SK-N-DZ (cell line): ENCODE measurements at places on chromosomes 5 and 9.

DNA sequence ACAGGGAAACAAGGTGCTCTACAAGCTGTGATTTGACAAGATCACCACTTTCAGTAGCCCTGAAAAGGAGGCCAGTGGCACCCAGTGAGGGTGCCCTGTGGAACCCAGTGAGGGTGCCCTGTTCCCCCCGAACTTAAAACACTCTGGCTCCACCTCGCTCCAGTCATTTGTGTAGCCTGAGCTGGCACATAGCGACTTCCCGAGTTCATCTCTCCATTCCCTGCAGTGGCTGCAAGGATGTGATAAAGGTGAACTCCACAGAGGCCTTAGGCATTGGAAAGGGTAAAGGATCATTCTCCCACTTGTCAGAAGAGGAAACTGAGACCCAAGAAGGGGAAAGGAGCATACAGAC, 21.9 kb upstream of the ANXA6 start:
- DNase-seq, result no peak

- peak; percentile 99 for DNase-seq
Observed at GRCh38 chr5:147782110-147783028, at the start of gene JAKMIP2. Gene JAKMIP2 (minus strand): TSS chr5:147782728. CDS start chr5:147671806, 110,922 bp downstream.

DNA sequence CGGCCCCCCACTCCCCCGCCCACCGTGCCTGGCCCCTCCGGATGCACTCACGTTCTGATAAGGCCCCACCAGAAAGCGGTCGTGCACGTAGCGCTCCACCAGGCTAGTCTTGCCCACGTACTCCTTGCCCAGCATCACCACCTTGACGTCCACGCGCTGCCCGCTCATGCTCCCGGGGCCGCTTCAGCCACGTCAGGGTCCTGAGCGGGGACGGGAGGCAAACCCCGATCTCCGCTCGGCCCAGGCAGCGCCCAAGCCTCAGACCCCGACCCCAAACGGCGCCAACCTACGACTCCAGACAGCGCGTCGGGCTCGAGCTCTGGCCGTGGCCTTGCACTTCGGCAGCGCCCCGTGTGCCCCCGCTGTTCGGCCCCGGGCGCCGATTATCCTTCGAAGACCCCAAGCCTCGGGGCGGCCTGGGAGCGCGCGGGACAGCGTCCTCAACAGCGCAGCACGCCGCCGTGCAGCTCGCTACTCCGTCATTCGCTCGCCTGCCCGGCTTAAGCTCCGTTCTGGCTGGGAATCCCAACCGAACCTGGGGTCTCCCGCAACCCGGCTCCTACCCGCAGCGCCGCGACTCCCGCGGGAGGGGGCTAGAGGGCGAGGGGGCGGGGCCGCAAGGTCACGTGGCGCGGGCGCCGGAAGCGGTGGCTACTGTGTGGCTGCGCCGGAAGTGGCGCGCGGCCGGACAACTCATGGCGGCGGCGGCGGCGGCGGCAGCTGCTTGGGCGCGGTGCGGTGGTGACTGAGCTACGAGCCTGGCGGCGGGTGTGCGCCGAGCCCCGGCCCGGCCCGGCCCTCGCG, at the start of the genes PRELID1 and RAB24:
PRELID1 (plus strand) TSS at position 679 of the 804 bp plus-strand sequence. CDS start 187 bp downstream, outside the sequence.
RAB24 (minus strand) TSS at position 599 of the 804 bp plus-strand sequence; CDS start at position 168, 431 bp downstream.
- peak; percentile 82 for DNase-seq

DNA sequence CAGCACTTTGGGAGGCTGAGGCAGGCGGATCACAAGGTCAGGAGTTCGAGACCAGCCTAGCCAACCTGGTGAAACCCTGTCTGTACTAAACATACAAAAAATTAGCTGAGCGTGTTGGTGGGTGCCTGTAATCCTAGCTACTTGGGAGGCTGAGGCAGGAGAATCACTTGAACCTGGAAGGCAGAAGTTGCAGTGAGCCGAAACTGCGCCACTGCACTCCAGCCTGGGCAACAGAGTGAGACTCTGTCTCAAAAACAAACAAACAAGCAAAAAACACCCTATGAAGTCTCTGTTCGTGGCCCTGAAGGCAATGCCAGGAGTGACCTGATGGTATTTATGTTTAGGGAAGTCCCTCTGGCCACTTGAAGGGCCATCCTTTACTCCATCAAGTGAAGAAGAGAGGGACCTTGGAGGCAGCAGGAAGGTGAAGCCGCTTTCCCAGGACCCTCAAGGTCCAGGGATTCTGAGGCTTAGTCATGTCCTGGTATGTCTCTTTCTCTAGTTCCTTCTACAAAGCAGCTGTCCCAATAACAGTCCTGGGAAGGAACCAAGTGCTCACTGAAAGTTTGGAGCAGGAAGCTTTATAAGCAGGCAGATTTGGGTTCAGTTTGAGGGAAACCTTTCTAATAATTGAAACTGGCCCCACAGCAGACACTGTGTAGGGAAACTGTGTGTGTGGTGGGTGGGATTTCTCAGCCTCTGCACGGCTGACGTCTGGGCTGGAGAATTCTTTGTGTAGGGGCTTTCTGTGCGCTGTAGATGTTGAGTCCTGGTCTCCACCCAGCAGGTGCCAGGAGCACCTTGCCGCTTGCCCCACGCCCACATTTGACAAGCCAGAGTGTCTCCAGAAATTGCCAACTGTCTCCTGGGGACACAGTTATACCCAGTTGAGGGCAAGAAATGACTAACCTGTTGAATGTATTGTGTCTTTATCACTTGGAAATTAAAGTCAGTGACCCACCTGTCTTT, 12.5 kb downstream of the PHF2 start:
- DNase-seq, result no peak

- no peak for DNase-seq
Observed at GRCh38 chr5:133846478-133847226, 121.8 kb downstream of the C5orf15 start.

- no peak for DNase-seq
Observed at GRCh38 chr5:153959134-153959957, 79.4 kb downstream of the FAM114A2 start.

DNA sequence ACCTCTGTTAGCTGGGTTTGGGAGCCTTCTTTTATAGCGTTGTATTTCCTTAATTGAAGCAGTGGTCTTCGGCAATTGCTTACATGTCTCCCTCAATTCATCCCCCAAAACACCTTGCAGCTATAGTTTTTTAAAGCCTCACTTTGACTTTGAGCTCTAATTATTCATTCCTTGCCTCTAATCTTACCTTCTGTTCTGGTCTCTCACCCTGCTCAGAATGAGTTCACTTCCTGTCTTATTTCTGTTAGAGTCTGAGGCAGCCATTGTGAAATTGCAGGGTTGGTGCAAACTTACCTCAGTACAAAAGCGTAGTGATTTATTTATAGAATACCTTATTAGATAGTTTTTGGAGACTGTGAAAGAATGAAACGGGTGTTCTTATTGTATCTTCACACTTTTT, 35.0 kb downstream of the AOPEP start:
- no peak for DNase-seq

GRCh38 chr5:33409435-33410170, 31.2 kb upstream of the TARS1 start:
- peak; percentile 88 for DNase-seq

DNA sequence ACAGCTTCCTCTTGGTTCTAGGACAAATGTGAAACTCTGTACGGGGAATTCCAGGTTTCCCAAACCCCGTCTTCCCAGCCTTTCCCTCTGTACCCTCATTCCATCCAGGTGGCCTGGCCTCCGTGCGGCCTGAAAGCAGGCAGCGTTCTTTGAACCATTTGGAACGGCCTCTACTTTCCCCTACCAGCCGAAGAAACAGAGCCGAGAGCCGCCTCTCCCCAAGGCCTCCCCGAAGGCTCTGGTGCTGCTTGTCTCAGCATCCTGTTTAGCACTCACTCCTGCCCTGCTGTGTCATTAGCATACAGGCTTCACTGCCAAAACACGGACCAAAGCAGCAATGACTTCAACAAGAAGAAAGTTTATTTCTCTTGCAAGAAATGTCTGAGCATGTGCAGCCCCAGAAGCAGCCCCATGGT, 137.7 kb downstream of the HSD17B3 start:
- no peak for DNase-seq

GRCh38 chr5:173664154-173664526, 47.7 kb upstream of the BOD1 start:
- DNase-seq, result peak; percentile 54

GRCh38 chr9:112863214-112863613, 27.5 kb downstream of the SLC46A2 start:
- DNase-seq, result no peak

- no peak for DNase-seq
Observed at GRCh38 chr5:97133101-97133500, 9.3 kb downstream of the LIX1 start.

- DNase-seq, result no peak
Observed at GRCh38 chr5:102722931-102723330, 32.2 kb upstream of the PAM start.

GRCh38 chr9:18250053-18250452, 223.9 kb upstream of the ADAMTSL1 start:
- no peak for DNase-seq

DNA sequence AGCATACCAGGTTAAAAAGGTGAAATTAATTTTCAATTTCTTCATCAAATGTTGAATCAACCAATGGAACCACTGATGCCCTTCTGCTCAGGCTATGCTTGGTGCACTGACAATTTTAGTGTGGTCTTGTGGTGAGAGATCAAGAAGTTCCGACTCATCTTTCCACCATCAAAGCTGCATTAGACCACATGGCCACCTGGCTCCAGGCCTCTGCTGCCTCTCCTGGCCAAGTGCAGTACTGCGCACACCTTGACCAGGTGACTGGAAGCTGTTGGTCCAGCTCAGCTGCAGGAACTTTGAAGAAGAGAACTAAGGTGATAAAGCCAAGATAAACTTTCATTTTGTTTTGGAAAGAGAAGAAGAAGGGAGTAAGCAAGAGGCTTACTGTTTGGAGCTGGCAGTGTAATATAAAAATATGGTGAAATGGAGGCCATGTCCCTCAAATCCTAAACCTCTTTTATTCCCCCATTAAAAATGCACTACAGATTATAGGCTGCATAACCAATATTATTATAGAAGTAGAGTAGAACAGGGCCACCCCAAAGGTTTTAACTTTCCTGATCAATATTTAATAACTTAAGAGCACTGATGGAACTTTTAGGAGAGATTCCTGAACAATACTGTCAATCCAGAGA, 315.5 kb upstream of the C9orf72 start:
- no peak for DNase-seq

- no peak for DNase-seq
Observed at GRCh38 chr9:124281931-124282371, 24.2 kb downstream of the NEK6 start.

GRCh38 chr5:1447671-1448361, 2.6 kb upstream of the SLC6A3 start:
- no peak for DNase-seq

DNA sequence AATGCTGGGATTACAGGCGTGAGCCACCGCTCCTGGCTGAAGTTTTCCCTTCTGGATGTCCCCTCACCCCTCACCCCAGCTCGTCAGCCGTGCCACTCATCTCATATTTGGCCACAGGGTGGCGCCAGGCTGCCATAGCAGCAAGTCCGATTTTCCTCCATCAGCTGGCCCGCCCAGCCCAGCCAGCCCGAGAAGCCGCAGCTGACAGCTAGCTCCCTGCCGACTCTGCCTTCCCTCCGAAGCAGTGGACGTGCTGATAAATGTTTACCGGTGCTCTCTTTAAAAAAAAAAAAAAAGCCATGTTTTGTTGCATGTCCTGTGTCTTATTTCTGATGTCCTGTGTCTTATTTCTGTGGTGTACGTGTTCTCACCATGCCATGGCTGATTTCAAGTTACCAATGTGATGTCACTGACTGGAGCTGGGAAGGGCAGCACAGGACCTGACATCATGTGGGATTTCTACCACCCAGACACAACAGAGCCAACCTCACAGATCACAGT, 58.3 kb downstream of the PFDN1 start:
- peak; percentile 80 for DNase-seq

GRCh38 chr5:80540691-80541090, 29.4 kb downstream of the ANKRD34B start:
- DNase-seq, result no peak

DNA sequence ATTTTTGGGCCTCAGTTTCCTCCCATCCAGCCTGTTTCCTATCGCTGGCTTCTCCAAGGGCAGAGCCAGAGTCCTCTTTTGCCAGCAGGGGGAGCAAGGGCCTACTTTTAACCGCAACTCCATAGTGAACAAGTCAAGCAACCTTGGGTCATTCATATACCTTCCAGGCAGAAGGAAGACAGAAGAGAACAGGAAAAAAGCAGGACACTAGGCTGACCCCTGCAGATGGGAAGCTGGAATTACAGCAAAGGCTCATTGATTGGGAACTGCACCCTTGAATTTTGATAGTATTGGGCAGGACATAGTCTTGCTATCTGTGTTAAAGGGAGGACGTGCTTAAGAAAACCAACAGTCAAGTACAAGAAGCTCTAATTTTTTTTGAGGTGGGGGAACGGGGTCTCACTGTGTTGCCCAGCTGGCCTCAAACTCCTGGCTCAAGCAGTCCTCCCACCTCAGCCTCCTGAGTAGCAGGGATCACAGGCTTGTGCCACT, 30.1 kb downstream of the QRFP start:
- peak; percentile 92 for DNase-seq

GRCh38 chr5:59158637-59159391, 575.9 kb downstream of the RAB3C start:
- DNase-seq, result no peak

GRCh38 chr5:160119905-160120266, 636 bp upstream of the PWWP2A start:
- DNase-seq, result no peak

DNA sequence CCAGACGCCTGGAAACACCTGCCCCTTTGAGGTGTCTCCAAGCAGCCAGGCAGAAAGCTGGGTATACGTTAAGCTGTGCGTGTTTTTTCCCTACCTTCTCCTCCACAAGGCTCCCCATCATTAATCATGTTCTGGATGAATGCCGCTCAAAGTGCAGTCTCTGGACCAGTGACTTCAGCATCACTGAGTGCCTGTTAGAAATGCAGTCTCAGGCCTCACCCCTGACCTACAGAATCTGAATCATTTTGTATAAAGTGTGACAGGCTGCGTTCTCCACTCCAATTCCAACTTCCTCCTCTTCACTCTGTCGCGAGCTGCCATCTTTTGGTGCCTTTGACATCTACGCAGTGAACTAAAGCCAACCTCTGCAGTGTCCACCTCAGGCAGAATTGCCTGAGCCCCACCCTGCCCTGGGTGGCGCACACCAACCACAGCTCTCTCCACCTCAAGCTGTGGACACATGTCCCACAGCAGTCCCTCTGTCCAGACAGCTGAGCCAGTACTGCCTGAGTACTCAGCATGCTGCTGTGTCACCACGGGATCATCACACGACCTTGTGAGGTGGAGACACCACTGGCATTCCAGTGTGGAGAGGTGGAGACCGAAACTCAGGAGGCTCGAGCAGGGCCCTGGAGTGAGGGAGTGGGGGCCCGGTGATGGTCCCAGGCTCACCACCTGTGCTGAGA, 14.2 kb downstream of the PTPN3 start:
- DNase-seq, result no peak

DNA sequence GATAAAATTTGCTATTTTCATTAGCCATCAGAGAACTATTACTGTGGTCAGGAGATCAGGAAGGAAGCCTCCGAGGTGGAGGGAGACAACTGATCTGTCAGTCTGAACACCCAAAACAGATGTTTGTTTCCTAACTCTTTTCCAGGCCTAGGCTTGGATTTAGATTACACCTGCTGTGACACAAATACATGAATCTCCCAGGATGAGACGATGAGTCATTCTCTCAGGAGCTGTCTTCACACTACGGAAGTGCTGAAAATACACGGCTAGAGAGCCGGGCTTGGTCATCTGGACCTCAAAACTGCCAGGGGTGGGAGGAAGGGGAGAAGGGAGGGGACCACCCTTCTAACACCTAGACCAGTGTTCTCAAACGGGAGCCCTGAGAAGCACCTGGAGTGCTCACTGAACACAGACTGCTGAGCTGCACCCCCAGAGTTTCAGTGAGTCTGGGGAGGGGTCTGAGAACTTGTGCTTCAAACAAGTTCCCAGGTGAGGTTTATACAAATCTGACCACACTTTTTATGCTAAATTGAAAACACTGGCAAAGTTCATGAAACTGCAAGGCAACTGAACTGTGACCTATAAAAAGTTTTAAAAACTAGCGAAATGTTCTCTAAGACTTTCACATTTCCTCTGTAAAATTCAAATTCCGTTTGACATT, 80.3 kb upstream of the EQTN start:
- no peak for DNase-seq
